Activated CD4-positive, alpha-beta T cell treated with anti-CD3 and anti-CD28 coated beads for 4 hours (primary cell): ENCODE measurements at places on chromosomes 12 and 14.

GRCh38 chr12:132743831-132744230, 17.8 kb downstream of the ANKLE2 start:
- DNase-seq, result no peak

DNA sequence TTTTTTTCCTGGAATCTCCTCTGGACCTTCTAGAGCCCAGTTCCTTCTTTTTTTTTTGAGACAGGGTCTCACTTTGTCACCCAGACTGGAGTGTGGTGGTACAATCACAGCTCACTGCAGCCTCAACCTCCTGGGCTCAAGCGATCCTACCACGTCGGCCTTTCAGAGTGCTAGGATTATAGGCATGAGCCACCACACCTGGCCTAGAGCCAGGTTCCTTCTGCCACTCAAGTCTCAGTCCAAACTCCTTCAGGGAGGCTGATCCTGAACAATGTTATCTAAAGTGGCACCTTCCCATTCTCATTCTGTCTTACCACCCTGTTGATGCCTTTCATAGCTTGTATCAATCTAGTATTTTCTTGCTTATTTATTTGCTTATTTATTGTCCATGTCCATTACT, 22.3 kb upstream of the ELK3 start:
- DNase-seq, result no peak

DNA sequence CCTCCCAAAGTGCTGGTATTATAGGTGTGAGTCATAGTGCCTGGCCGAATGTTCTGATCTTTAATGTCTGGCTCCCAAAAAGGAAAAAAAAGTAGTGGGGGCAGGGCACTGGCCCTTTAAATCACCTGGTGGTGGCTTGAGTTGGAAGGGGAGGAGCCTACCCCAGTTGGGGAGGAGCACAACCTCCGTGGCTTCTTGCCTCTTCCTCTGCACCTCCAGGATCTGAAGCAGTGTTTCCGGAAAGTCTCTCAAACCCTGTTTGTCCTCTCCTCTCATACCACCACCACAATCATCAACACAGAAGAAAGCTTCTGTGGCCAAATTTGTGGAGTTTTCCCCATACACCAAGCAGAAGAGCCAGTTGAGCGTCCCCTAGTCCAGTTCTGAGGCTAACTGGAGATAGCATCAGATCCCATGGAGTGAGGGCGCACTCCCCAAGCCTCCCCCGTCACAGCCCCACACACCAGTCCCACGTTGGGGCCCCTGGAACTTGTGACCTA, 24.3 kb upstream of the RCOR1 start:
- DNase-seq, result peak; percentile 34

DNA sequence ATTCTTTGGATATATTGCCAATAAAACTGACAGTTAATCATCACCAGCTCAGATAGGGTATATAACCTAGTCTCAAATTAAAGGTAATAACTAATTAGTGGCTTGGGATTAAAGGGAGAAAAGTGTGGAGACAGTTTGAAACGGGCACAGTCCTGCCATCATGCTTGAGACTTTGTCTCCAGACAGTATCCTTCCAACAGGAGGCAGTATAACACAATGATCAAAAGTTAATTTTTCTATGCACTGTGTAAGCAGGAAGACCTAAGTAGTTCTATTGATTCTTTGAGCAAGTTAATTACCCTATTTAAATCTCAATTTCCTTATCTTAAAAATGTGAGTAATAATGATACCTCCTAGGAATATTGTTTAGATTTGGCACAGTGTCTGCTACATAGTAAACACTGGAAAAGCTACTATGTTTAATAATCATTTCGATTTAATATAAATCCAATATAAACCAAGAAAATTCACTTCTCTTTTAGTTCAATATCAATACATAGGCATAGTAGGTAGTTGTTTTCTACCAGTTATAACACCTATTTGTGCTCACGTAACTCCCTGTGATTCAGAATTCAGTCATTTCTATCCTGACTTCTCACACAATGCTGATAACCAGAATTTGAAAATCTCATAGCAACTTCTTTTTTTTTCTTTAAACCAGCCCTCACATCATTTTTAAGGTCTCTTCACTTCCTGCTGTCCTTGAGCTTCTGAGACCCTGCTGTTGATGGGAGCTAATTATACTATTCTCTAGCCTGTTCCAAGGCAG, 53.7 kb downstream of the GALNT4 start:
- DNase-seq, result no peak

DNA sequence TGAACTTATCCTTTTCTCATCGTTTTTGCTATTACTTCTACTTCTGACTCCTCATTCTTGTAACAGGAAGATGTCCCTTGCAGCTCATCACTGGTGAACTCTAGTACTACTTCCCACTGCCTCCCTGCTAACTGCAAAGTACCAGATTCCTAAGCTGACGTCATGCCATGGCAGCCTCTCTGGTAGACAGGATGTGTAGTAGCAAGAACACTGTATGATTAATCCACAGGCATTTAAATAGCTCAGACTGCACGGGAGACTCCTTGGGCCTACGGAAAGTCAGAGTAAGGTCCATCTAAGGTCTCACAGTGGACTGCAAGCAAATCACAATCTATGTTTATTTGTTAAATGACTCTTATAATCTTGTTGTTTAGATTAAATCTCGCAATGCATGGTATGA, 43.5 kb downstream of the DNAI7 start:
- DNase-seq, result no peak

- no peak for DNase-seq
Measured at GRCh38 chr12:124667506-124668326, 100.3 kb upstream of the NCOR2 start.

GRCh38 chr12:123721245-123721644, 9.1 kb downstream of the ATP6V0A2 start:
- DNase-seq, result no peak

GRCh38 chr12:103851127-103851526, 10.1 kb upstream of the NT5DC3 start:
- no peak for DNase-seq

GRCh38 chr14:47715330-47715729, 39.9 kb upstream of the MDGA2 start:
- no peak for DNase-seq

DNA sequence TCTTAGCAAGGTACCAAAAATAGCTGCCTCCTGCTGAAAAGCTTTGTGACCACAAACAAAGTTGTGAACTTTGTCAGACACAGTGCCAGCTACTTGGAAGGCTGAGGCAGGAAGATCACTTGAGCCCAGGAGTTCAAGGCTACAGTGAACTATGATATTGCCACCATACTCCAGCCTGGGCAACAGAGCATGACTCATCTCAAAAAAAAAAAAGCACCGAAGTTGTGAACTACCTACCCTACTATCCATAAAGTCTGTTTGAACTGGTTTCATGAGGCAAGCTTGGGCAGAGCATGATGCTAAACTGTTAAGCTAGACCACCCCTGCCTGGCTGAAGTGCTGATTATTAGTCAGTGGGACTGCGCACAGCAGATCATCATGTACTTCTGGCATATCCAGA, 75.5 kb downstream of the RAD52 start:
- DNase-seq, result no peak

- DNase-seq, result no peak
Measured at GRCh38 chr14:23629832-23630396, 6.2 kb upstream of the DHRS2 start.

DNA sequence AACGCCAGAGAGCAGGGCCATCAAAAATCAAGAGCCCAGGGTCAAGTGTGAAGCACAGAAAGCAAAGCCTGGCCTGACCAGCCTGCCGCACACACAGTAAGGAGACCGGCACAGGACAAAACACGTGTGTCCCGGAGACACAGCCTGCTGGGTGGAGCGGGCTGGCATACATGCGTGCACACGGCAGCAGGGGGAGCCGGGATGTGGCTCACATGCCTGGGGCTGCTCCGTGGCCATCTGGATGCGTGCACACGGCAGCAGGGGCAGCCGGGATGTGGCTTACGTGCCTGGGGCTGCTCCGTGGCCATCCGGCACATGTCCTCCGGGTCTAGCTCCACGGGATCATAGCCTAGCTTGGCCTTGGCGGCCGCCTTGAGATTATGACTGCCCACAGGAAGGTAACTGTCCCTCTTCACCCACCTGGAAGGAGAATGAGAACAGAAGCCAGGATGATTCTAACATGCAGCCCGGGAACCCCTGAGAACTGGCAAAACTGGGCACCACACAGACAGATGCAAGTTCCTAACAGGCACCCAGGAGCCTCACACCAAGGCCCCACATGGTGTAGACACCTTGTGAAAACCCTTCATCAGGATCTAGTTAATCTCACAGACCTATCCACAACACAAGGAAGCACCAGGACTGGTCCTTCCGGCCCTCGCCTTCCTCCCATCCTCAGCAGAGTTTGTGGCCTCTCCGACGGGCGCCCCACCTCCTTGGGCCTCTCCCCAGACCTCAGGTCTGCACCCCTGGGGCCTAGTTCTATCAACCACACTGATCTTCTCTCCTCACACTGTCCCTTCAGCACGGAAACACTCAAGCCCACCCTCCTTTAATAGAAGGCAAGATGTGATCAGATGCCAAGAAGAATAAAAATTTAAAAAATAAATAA, 13.6 kb downstream of the POLE start:
- no peak for DNase-seq

- DNase-seq, result no peak
Measured at GRCh38 chr12:95637471-95638155, 86.3 kb upstream of the USP44 start.

DNA sequence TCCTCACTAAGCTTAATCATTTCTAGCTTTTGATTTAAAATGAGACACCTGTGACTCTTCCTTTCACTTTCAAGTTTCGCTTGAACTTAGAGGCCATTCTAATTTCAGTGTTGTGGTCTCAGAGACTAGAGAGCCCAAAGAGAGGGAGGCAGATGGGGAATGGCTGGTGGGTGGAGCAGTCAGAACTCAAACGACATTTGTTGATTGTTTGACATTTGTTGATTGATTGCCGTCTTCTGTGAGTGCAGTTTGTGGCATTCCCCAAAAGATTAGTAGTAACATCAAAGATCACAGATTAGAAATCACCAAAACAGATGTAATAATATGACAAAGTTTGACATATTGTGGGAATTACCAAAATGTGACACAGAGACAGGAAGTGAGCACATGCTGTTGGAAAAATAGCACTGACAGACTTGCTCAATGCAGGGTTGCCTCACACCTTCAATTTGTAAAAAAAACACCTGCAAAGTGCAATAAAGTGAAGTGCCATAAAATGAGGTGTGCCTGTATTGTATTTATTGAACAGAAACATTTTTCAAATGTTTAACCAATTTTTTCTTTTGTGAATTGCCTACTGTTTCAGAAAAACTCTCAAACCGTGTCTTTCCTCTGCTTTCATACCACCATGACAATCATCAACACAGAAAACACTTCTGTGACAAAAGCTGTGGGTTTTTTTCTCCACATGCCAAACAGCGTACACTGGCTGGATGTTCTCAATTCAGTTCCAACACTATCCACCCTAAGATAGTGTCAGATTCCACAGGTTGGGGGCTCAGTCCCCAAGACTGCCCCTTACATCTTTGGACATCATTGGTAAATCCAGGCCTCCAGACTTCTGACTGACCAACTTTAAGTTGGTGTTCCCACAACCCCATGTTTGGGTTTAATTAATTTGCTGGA, 376.3 kb upstream of the RGS6 start:
- DNase-seq, result peak; percentile 55

- DNase-seq, result peak; percentile 48
Measured at GRCh38 chr12:120496413-120497340, 764 bp downstream of the DYNLL1 start.

DNA sequence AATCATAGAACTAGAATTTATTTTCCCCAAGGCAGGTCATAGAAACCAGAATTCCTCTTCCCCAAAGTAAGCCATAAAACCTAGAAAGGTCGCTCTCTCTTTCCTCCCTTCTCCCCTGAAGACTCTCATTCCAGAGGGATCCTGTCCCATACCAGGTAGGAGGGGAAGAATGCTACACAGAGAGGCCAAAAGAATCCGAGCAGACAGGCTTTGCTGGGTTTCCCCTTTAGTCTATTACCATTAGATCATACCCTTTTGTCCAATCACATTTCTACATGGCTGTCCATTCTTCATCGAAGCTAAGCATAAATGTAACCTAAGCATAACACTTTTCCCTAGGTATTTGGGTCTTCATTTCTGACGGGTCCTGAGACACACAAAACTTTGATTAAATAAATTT, 204.5 kb downstream of the SPTSSA start:
- no peak for DNase-seq

DNA sequence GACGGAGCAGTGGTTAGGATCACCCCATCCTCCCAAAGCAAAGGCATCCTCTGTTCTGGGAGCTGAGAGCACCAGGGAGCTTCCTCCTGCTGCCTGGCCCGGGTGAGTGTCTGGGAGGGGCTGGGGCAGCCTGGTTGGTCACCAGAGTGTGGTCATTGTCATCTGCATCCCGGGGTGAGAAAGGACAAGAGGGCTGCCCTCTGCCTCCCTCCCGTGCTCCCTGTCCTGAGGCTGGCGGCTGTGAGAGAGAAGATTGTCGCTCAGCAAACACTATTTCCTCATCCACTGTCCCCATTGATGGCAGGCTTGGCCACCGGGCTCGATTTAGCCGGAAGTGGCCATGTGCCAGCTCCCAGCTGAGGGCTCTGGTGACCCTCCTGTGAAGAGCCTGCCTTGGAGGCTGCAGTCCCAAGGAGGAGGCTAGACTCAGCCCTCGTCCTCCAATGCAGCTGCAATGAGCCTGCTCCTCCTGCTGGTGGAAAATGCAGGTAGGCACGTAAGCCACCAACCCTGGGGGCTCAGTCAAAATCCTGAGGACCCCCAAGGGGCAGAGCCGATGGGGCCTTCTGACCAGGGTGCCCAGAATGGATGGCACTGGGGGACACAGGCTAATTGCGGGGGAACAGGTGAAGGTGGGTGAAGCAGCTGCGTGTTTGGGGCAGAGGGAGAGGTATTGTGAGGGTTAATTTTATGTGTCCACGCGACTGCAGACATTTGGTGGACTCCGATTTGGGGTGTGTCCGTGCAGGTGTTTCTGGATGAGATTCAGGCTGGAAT, 155.7 kb downstream of the KIF26A start:
- no peak for DNase-seq

DNA sequence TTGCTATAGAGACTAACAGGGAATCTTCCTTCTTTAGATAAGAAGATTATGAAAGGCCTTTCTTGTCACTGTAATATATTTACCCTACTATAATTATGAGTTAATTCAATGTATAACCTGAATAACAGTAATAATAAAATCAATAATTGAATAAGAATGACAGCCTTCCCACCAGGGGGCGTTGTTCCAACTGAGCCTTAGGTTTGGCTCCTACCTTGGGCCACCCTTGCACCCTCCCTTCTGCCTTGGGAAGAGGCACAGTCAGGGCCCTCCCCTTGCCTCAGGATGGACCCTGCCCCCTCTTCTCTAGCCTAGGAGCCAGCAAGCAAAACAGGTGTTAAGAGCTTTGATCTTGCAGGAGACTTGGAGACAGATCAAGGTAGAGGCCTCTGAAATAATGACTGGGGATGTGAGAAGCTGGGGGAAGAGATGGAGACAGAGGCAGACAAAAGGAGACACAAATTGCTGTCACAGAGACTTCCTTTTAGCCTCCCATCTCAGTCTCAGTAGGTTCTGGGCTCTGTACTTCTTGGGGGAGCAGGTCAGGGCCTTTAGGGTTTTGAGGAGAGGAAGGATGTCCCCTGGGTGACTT, 40.1 kb upstream of the CISTR start:
- peak; percentile 14 for DNase-seq

- DNase-seq, result no peak
Measured at GRCh38 chr14:89160437-89160836, 256.6 kb downstream of the FOXN3 start.
